ENCODE measurements at places on chromosomes 1 and 21. TPM values are rescaled to one million over a fixed set of nuclear protein-coding genes. Genes with fewer than 3 reads are reported as not detected.

- DNase-seq, result peak; percentile 61
These were observed 84.4 kb downstream of the NKAIN1 start for GRCh38 chr1:31155216-31155806.

GRCh38 chr1:69702085-69702484, 134.4 kb downstream of the LRRC7 start:
- DNase-seq, result no peak

GRCh38 chr1:38221006-38221649, 174.5 kb upstream of the POU3F1 start:
- DNase-seq, result no peak

- DNase-seq, result no peak
These were observed 2.3 kb upstream of the SLC2A5 start for GRCh38 chr1:9071554-9072235.

GRCh38 chr21:25507522-25507921, 99.8 kb downstream of the MRPL39 start:
- DNase-seq, result no peak

- DNase-seq, result no peak
These were observed 79.5 kb upstream of the DNAJC6 start for GRCh38 chr1:65229754-65230339.

DNA sequence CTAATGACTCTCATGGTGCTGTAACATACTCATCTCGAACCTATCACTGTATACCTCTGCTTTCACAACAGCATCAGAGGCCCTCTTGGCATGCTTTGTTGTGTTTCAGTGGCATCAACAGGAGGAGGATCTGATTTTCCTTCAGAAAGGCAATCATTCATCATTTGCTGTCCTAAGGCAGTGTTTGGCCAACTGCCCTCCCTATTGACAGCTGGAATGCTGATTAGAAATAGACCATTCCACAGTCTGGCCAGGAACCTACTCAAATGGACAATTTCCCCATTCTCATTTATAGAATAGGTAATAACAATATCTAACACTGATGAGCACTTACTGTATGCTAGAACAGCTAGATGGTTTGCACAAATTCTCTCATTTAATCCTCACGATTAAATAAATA, 310.6 kb upstream of the PTBP2 start:
- DNase-seq, result no peak

GRCh38 chr1:98793136-98793535, 131.6 kb downstream of the SNX7 start:
- no peak for DNase-seq

DNA sequence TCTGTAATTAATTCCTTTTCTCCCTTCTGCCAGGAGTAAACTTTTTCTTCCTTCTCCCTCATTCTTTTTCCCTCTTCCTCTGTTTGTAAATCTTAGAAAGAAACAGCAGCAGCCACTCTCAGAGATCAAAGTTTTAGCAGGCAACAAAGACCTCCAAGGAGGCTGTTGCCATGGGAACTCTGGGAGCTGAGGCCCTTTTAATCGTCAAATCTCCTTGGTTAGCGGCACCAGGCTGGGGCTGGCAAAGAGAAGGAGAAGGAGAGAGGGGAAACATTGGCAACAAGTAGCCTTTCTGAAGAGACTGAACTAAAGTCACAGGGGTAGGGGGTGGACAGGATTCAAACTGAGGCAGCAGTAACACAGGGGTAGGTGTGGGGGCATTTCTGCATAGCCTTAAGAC, 25.2 kb downstream of the ILDR2 start:
- DNase-seq, result no peak

DNA sequence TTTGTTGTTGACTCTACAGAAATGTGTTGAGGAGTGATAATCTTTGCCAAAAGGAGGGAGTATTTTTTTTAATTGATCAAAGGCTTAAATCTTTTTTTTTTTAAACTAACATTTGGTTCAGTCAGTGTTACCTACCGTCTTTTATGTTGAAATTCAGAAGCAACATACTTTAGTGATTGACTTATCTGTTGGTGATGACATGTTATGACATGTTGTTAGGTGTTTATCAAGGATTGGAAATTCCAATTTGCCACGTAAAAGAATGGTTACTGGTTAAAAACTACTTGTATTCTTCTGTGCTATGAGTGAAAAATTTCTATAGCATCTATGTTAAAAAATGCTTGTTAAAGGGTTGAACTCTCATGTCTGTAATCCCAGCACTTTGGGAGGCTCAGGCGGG, 61.2 kb downstream of the DNM3 start:
- DNase-seq, result no peak

GRCh38 chr1:44684525-44684924, 10.0 kb downstream of the ARMH1 start:
- DNase-seq, result no peak

- DNase-seq, result no peak
These were observed 15.6 kb upstream of the EIF4G3 start for GRCh38 chr1:21192284-21192683.

- DNase-seq, result no peak
These were observed 5.4 kb downstream of the HMGN2 start for GRCh38 chr1:26477446-26478152.

GRCh38 chr1:212149566-212149965, 114.0 kb downstream of the DTL start:
- no peak for DNase-seq

- DNase-seq, result no peak
These were observed at the start of gene SPTA1 for GRCh38 chr1:158686111-158687009. TSS of gene SPTA1 (minus strand) at chr1:158686715. CDS start at chr1:158686517, 198 bp downstream.

- no peak for DNase-seq
These were observed 25.7 kb upstream of the MACF1 start for GRCh38 chr1:39178541-39179431.

DNA sequence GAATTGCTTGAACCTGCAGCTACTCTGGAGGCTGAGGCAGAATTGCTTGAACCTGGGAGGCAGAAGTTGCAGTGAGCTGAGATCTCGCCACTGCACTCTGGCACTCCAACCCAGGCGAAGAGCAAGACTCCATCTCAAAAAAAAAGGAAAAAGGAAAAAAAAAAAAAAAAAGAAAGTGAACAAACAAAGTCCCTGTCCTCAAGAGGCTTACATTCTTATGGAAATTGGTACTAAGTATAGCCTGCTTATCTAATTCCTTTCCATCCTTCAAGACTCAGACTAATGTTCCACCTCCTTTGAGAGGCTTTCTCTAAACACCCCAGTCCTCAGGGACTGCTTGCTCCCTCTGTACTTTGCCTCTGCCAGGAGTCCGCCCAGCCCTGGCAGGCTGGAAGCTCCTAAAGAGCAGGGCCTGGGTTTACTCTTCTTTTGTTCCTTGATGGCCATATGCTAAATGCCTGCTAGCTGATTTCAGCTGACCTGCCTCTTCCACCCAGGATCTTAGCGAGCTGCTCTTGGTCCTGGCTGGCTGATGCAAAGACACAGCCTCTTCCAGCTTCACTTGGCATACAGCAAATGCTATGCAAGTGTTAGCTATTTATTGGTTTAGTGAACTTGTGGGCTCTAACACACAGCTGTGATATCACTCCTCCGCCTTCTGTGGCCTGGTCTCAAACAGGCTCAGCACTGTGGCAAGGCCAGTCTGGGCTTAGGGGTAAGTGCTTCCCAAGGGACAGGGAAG, 9.8 kb downstream of the SLC9A1 start:
- no peak for DNase-seq

GRCh38 chr1:183473217-183473536, 878 bp downstream of the SMG7 start:
- no peak for DNase-seq

DNA sequence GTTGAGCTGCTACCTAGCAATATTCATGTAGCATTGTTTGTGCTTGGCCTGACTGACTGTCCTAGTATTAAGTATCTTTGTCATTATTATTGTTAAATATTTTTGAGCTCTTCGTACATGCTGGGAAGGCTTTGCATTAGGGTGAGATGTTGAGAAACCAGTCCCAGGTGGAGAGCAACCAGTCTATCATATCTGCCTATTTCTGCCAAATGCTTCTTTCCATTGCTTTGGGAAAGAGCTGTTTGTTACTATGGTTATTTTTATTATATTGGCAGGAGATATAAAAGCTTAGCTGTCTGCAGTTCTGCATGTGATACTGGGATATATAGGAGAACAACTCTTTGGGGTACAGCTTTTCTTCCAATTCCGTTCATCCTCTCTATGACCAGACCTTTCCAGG, 85.1 kb downstream of the CLDN17 start:
- no peak for DNase-seq

GLIS1 gene
- total RNA-seq, result not detected

ATP6V1G3 gene
- not detected for total RNA-seq

ARHGEF10L gene
- 68.5 TPM for total RNA-seq

OR2AK2 gene
- total RNA-seq, result not detected

CXADR gene
- total RNA-seq, result 73.0 TPM

ILF2 gene
- 75.2 TPM for total RNA-seq

NEGR1 gene
- 4.6 TPM for total RNA-seq

SPRR1B gene
- not detected for total RNA-seq

LRRC38 gene
- total RNA-seq, result not detected

RHCE gene
- not detected for total RNA-seq

EFNA1 gene
- 131 TPM for total RNA-seq

OR2T35 gene
- total RNA-seq, result not detected

DIO1 gene
- total RNA-seq, result not detected

PDC gene
- not detected for total RNA-seq

Data from upper lobe of left lung (tissue), 6 donors.